NCI-H2171 treated with DMSO at 0.1 percent for 48 hours (cell line): ENCODE measurements at places on chromosomes 12 and 14.
A peak's percentile ranks its signal among the peaks of the same experiment; 100 is the strongest.

- DNase-seq, result peak; percentile 97
Measured at GRCh38 chr12:75724928-75725312, 213.5 kb upstream of the KRR1 start.

- no peak for DNase-seq
Measured at GRCh38 chr12:76020731-76021672, 10.6 kb downstream of the PHLDA1 start.

DNA sequence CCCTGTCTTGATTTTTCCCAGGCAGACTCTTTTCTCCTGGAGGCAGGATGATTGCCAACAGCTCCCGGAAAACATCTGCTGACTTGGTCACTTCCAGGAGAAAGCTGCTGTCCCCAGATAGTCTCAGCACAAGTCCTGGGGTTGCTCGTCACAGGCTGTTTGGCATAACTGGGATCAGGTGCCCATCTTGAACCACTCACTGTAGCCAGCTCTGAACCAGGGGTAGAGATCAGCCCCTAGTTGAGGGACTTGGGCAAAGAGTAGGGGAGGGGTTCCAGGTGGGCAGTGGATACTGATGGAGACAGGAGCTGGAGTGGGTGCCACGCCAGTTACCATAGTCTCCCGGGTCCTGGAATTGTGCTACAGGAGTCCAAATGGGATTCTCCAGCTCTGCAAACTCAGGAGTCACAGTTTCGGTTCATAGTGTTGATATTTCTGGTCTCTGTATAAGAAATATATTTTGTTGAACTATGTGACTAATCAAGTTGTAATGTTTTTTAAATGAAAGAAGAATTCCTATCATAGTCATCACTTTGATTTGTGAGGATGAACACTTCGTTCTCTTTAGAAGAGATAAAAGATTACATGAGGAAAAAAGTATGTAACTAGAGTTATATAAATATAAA lies 1154.5 kb downstream of the AACS start:
- no peak for DNase-seq

- DNase-seq, result no peak
Measured at GRCh38 chr14:101061411-101062064, 158.0 kb upstream of the RTL1 start.

DNA sequence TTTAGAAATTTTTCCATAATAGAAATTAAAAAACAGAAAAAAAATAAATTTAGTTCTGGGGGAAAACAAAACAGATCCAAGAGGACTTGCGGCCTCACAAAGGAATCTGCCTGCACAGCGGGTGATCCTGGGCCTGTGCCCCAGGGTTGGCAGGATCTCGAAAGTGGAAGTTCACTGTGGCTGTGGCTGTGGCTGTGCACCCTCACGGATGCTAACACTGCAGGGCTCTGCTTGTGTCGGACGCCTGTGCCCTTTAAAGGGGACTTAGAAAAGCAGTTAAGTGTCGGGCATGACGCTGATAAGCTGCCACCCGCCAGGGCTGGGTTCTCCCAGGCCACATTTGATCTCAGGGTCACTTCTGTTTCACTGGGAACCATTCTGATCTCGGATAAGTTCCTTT lies 209.1 kb downstream of the TTC7B start:
- DNase-seq, result no peak

- no peak for DNase-seq
Measured at GRCh38 chr14:81465507-81466228, 65.5 kb upstream of the STON2 start.

- no peak for DNase-seq
Measured at GRCh38 chr14:105486974-105487448, 325 bp downstream of the CRIP1 start.

DNA sequence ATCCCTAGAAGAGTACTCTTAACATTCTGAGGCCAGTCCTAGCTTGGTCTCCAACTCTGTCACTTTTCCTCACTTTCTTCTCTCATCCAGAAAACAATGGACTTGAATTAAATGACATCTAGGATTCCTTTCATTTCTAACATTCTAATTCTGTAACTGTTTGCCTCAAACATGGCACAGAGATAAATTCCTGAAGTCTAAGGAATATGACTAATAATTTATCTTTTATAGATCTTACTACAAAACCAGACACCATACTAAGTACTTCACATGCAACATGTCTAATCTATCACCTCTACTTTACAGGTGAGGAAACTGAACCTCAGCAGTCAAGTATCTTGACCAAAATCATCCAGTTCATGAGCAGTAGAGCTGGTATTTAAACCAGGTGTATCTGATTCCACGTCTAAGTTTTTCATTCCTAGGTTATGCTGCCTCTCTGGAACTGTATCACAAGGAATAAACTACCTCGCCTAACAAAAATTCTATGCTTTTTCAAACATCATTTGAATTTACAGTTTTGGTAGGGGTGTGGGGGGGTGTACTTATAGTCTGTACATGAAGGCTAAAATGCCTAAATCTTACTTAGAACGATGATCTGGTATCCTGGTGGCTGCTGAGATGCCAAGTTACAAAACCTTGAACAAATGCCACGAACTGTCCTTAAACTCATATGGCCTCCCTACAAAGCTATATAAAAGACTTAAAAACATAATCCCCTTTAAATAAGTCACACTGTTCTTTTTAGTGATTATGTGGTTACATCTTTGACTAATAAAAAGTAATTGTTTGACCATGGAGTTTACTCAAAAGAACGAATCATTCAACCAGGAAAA lies 41.6 kb downstream of the ATXN2 start:
- DNase-seq, result no peak

- DNase-seq, result no peak
Measured at GRCh38 chr14:51897791-51898355, 37.5 kb downstream of the GNG2 start.

GRCh38 chr12:130007771-130008170 lies 103.9 kb upstream of the TMEM132D start:
- DNase-seq, result no peak

- DNase-seq, result no peak
Measured at GRCh38 chr12:79983492-79983891, 48.6 kb upstream of the PPP1R12A start.

GRCh38 chr12:89691659-89692058 lies 17.0 kb downstream of the ATP2B1 start:
- no peak for DNase-seq

DNA sequence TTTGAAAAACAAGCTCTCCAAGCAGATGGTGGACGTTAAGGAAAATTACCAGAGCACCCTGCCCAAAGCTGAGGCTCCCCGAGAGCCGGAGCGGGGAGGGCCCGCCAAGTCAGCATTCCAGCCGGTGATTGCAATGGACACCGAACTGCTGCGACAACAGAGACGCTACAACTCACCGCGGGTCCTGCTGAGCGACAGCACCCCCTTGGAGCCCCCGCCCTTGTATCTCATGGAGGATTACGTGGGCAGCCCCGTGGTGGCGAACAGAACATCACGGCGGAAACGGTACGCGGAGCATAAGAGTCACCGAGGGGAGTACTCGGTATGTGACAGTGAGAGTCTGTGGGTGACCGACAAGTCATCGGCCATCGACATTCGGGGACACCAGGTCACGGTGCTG lies 62.4 kb downstream of the NTF3 start:
- no peak for DNase-seq

GRCh38 chr14:63205866-63206265 lies 1.6 kb downstream of the RHOJ start:
- DNase-seq, result no peak

DNA sequence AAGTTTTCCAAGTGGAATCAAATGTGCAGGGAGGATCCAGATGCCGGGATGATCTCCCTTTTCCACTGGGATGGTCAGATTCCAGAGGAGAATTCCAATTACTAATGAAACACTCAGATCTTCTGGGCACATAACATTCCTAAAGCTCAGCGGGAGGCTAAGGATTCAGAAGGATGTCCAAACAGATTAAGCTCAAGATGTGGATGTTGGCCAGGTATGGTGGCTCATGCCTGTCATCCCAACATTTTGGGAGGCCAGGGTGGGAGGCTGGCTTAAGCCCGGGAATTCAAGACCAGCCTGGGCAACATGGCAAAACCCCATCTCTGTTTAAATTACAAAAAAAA lies 62.0 kb upstream of the PNMA1 start:
- no peak for DNase-seq

DNA sequence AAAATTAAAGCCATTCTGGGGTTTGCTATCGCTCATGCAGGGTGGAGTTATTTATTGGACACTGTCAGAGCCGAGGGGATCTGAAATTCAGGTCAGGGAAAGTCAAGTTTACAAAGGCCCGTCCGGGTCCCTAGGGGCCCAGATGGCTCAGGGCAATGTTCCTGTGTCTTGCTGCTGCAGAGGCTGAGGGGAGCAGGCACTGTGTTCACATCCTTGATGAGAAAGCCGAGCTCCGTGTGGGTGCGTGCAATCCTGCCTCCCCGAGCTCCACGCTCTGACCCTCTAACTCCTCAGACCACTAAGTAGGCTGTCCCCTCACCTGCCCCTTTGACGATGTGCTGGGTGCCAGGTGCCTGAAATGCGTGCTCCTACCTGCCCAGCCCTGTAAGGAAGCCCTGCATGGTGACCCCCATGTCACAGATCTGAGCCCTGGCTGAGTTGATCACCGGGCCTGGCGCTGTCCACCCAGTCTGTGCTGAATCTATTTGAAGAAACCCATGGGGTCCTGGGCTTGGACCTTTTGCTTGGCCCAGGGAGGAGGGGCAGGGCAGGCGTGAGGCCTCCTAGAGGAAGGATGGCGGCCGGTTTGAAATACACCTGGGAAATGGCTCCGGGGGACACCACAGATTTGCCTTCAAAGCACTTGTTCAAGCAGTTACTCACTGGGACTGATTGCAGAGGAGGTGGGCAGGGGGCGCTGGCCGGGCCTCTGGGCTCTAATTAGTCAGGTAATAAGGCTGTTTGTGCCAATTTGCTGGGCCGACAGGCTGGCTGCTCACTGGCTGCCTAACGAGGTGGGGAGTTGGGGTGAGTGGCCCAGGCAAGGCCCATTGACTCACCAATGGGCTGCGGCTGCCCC lies 204.3 kb downstream of the KIF26A start:
- DNase-seq, result no peak

GRCh38 chr14:54447231-54447692 lies 6.1 kb upstream of the CNIH1 start:
- no peak for DNase-seq

DNA sequence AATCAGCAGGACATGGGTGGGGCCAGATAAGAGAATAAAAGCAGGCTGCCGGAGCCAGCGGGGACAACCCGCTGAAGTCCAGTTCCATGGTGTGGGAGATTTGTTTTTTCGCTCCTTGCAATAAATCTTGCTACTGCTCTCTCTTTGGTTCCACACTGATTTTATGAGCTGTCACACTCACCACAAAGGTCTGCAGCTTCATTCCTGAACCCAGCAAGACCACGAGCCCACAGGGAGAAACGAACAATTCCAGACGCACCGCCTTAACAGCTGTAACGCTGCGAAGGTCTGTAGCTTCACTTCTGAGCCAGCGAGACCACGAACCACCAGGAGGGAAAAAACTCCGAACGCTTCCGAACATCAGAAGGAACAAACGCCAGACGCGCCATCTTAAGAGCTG lies 2.8 kb upstream of the CNIH1 start:
- DNase-seq, result no peak

DNA sequence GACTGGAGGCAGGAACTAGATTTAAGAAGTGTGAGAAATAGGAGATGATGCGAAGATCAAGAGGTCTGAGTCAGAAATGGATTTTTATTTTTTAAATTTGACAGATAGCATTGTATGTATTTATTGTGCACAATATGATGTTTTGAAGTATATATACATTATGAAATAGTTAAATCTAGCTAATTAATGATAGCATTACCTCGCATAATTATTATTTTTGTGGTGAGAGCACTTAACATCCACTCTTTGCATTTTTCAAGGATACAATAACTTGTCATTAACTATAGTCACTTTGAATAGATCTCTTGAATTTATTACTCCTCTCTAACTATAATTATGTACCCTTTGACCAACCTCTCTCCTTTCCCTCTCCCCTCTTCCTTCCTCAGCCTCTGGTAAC lies 3.7 kb downstream of the SMOC1 start:
- DNase-seq, result no peak

DNA sequence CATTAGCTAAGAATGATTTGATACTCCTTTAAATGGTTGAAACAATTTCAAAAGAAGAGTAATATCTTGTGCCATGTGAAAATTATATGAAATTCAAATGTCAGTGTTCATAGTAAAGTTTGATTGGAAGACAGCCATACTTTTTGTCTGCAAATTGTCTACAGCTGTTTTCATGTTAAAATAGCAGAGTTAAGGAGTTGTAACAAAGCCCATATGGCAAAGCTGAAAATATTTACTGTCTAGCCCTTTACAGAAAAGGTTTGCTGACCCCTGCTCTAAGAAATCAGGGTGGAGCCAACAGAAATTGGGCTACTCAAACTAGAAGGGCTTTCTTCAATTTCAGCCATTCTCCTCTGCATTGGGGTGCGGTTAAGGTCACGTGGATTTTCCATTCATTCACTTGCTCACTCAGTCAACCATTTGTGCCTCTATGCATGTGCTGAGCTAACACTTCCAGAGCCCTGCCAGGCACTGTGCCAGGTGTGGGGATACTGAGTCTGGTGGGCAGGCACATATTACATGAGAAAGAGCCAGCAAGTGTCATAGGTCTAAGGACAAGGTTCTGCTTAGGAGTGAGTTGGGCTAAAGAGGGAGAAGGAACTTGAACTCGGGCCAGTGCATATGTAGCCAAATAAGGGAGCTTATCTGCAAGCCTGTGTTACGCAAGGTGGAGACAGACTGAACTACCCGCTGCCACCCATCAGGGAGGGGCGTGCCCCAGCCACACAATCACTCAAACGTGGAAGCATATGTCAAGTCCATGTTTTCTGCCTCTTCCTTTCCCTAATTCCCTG lies 139.8 kb upstream of the NOS1 start:
- DNase-seq, result peak; percentile 21

GRCh38 chr14:99252940-99253868 lies 18.8 kb downstream of the BCL11B start:
- DNase-seq, result peak; percentile 13

DNA sequence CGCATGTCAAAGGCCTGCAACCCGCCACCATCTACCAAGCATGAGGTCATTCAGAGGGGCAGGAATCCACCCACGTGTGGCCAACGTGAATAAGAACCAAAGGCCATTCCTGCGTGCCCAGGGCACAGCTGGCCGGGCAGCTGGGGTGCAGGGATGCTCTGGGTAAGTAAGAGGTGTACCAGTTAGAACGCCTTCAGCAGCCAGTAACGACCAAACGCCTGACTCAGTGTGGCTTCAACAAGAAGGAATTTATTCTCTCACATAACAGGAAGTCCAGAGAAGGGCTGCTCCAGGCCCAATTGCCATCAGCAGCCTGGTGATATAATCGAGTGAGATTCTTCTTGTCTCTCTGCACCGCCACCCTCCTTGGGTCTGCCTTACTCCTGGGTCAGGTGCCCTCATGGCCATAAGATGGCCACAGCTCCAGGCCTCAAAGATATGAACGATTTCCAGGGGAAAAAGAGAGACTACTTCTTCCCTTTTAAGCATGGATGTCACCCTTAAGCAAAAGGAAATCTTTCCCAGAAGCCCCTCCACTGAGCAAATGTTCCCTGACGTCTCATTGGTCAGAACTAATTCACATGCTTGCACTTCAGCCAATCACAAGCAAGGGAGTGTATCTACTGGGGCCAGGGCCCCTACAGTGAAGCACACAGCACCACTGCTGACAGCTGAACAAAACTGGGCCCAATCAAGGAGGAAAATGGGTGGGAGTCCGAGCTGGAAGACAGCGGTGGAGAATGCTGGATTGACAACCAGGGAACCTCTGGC lies 7.3 kb downstream of the TTC7B start:
- no peak for DNase-seq
